Spleen (tissue), 13 donors: ENCODE measurements at places on chromosomes 3 and 15. TPM values are rescaled to one million over a fixed set of nuclear protein-coding genes. Genes with fewer than 3 reads are reported as not detected.

GRCh38 chr3:86175593-86176444 is 815.1 kb downstream of the VGLL3 start:
- DNase-seq, result no peak

DNA sequence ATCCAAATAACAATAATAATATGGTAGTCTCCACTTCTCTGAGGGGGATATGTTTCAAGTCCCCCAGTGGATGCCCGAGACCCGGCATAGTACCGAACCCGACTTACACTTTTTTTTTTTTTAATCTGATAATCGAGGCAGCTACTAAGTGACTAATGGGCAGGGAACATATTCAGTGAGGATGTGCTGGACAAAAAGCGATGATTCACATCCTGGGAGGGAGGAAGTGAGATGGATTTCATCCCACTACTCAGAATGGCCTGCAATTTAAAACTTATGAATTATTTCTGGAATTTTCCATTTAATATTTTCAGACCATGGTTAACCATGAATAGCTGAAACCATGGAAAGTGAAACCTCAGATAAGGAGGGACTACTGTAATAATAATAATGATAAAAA is 49.5 kb upstream of the SELENOK start:
- no peak for DNase-seq

GRCh38 chr3:120753810-120754209 is 11.3 kb downstream of the GTF2E1 start:
- no peak for DNase-seq

DNA sequence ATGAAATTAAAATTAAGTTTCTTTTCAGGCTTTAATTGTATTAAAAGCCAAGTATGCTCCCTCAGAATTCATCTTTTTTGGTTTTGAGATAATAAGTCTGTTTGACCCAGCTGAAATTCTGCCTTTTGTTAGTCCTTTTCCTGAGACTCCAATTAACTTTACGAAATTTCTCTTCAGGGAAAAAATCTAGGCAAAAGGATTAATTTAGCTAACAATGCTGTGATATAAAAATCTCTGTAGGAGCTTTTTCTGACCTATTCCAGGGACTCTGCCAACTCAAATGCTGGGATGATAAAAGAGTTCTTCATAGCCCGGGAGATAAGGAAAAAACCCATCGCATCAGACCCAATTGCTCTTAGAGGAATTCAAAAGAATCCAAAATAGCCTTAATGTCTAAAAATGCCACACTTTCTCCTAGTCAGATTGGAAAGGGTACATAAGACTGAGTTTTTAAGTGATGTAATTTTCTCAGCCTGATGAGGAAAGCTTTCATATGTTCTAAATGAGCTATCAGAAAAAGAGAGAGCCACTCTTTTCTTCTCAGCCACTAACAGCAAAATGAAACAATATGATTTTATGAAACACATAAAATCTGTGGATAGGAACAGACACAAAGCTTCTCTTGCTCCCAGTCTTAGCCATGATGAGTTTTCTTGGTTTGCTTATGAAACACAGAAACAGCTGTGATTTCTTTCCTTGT is 405.1 kb downstream of the ROBO1 start:
- no peak for DNase-seq

DNA sequence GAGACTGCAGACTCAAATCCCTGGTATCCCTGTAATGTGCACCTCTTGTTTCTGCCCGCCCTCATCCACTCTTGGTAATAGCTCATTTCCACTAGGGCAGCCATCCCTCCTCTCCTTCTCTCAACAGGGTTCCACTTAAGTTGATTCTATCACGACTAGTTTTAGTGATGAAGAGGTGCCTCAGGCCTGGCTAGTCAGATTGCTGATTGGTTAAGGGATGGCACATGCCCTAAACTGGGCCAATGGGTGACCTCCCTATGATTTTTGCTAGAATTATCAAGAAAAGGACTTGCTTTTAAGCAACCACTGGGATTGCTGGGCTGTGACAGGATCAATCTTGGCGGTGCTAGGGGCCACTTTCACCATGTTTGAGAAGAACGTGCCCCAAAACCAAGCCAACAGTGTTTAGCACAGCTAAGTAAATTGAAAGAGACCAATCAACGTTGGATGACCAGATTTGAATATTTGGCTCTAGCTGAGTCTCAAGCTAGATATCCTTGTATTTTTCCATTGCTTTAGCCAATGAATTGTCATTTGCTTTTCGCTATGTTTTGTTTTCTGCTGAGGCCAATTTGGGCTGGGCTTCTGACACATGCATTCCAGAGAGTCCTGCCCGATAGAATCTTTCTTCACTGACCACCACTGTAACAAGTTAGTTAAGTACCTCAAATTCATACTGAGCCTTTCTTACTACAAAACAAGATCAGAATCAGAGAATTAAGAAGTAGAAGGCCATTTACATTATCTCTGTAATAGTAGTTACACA is 131.0 kb downstream of the PDZRN3 start:
- DNase-seq, result no peak

- DNase-seq, result no peak
Observed at GRCh38 chr3:144774897-144775296, 803.3 kb downstream of the DIPK2A start.

DNA sequence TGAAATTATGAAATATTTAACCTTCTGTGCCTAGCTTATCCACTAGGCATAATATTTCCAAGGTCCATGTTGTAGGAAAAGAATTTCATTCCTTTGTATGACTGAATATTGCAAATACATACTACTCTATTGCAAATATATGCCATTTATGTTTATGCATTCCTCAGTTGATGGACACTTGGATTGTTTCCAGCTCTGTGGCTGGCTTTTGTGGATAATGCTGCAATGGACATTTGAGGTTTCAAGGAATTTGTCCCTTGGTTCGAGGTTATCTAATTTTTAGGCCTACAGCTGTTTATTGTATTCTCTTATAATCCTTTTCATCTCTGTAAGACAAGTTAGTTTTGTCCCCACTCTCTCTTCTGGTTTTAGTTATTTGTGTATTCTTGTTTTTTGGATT is 7.7 kb upstream of the AADACL2 start:
- no peak for DNase-seq

- DNase-seq, result no peak
Observed at GRCh38 chr3:79367803-79368202, 400.0 kb downstream of the ROBO1 start.

DNA sequence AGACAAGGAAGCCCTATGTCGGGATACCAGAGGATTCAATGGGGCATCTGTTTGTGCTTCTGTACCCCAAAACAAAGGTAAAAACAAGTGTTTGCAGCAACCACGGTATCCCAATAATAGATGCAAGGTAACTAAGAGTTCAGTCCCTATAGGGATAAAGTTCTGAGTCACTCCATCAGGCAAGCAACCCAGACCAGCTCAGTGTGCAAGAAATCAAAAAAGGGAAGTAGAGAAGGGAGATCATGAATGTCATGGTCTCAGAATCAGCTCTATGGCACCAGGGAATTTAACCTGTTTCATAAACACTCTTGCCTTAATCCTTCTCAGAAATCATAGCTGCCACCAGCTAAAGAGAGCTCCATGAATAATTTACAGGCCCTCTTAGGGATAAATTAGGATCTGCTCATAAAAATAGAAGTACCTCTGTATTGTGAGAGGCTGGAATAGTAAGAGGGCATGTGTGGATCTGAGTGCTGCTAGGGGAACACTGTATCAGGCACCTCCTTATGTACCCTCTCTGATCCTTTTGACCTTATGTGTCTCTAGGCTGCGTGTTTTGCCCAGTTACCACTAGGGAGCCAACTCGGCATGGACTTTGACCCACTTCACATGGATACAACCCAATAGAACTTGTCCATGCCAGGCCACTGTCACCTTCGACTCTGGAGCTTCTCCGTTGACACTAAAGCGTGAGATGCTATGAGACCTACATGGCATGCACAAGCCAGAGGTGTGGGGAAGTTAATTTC is 754.6 kb downstream of the AGBL1 start:
- no peak for DNase-seq

DNA sequence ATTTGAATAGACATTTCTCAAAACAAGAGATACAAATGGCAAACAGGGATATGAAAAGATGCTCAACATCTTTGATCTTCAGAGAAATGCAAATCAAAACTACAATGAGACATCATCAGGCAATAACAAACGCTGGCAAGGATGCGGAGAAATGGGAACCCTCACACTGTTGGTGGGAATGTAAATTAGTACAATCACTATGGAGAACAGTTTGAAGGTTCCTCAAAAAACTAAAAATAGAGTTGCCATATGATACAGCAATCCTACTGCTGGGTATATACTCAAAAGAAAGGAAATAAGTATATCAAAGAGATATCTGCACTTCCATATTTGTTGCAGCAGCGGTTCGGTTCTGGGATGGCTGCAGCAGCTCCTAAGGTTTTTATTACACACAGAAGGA is 16.8 kb upstream of the LARS2 start:
- DNase-seq, result no peak

DNA sequence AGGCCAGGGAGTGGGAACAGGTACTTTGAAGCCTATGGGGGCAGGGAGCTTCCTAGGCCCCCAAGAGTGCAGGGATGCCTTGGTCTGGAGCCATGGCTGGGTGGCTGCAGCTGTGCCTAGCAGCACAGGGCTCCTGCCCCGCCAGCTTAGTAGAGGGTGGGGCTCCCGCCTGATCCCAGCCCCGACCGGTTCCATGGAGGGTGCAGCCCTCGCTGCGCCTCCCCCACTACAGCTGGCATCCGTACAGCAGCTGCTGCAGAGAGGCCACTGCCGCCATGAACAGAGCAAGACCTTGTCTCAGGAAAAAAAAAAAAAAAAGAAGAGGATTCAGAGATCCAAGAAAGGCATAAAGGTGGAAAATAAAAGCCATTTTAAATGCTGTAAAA is 277.2 kb downstream of the UBE2E2 start:
- no peak for DNase-seq

GRCh38 chr3:188842639-188843038 is 329.1 kb upstream of the TPRG1 start:
- DNase-seq, result no peak

FBXW12 gene
- 0.33 TPM for total RNA-seq

DNAJA4 gene
- 18.1 TPM for total RNA-seq

C15orf62 gene
- 0.64 TPM for total RNA-seq
